ENCODE measurements at places on chromosomes 2 and 18.
A peak's percentile ranks its signal among the peaks of the same experiment; 100 is the strongest.

- DNase-seq, result no peak
Measured at GRCh38 chr2:149329068-149329467, 1.3 kb upstream of the LYPD6 start.

GRCh38 chr2:33134086-33134771, 187.5 kb downstream of the LTBP1 start:
- no peak for DNase-seq

DNA sequence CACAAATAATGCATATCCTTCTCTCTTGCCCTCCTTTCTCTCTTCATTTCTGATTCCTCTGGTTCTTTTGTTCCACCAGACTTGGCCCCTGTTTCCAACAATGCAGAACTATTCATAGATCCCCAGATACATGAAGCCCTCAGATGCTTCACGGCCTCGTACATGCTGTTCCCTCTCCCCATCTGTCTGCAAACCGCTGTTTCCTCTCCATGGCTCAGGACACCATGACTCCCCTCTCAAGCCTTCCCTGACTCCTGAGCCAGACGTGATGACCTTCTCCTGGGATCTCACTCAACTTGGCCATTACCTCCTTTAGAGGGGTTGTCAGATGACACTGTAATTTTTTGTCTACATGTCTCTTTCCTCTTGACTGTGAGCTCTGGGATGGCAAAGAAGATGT, 15.5 kb downstream of the NEB start:
- no peak for DNase-seq

DNA sequence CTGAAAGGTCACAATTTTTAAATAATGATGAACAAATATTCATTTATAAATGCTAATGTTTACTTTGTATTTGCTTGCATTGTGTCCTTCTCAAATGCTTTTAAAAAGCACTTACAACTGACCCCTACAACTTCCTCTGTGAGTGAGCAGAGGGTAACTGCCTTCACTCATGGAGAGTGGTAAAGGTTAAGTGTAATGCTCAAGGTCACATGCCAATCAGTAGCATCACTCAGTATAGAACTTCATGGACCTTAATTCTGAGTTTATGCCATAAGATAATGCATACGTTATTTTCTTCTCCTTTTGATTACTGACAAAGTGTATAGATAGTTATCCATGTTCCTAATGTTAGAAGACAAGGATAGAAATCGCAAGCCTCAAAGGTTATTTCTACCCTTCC, 91.8 kb upstream of the SERTAD2 start:
- DNase-seq, result no peak

GRCh38 chr2:1628893-1629292, 115.4 kb downstream of the PXDN start:
- no peak for DNase-seq

- DNase-seq, result no peak
Measured at GRCh38 chr2:226048611-226049010, 649.1 kb downstream of the NYAP2 start.

DNA sequence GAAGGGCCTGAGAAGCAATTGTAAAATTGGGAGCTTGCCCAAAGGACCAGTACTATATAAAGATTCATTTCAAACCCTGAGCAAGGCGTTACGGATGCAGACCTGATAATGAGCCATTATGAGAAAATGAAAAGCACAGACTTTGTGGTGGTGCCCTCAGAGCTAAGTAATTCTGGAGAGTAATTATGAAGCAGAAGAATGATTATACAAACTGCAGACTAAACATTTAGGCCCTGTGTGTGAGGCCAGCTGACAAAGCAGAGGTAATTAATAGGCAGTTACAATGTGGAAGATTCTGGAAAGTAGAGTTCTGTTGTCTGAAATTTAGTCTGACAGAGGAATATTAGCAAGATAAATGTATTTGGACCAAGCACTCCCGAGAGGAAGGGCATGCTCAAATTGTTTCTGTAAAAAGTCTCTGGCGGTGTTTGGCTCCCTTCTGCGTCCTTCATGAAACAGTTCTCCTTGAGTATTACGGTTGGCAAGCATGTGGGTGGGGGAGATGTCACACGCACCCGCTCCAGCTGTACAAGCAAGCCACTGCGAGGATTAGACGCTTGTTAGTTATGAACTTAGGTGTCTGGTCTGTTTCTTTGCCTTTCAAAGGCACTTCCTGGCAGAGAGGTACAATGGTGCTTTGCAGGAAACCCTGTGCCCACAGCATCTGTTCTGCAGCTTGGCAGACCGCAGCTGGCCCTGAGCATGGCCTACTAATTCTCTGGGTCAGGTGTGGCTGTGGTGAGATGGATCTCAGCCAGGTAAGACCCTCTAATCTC, 45.5 kb downstream of the CDC42EP3 start:
- peak; percentile 20 for DNase-seq

DNA sequence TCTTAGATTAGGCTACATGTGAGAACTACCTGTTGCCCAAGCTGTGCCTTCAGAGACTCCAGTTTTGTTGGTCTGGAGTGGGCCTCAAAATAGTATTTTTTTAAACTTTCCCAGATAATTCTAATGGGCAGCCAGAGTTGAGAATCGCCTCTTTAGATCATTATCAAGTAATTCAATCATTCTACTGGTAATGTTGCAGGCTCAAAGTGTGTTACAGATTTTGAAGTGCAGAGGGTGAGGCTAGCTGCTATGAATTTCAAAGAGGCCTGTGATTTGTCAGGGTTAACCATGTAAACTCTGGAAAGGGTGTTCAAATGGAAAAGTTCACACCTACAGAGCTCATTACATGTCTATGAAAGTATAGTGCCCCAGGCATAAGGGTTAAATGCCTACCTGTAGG, 30.1 kb downstream of the ANKRD29 start:
- DNase-seq, result no peak

DNA sequence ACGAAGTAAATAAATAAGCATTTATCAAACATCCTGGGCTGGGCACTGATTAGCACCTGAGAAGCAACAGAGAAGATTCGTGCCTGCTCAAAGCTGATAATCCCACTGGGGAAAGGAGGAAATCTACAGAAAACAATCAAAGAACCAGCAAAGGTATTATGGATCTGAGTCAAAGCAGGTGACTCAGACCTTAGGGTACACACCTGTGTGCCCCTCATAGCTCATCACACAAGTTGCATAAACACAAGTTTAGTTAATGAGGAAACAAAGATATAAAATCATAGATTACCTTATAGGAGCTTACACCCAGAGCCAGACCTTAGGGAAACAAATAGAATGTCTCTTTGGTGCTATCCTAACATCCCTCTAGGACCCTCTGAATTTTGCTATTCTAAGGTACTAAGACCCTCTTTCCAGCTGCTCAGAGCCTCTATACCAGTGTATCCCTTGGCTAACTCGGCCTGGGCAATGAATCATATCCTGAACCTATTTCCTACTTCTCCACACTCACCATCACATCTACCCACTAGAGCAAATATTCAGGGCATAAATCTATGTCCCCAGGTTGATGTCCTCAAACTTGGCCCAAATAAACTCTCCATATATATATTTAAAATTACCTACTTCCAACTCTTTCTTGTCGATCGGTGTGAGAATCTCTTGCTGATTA, 19.3 kb upstream of the CTIF start:
- DNase-seq, result no peak

GRCh38 chr2:101408925-101409324, 21.6 kb upstream of the CREG2 start:
- no peak for DNase-seq

- no peak for DNase-seq
Measured at GRCh38 chr2:182230561-182230960, 196.3 kb downstream of the PDE1A start.

DNA sequence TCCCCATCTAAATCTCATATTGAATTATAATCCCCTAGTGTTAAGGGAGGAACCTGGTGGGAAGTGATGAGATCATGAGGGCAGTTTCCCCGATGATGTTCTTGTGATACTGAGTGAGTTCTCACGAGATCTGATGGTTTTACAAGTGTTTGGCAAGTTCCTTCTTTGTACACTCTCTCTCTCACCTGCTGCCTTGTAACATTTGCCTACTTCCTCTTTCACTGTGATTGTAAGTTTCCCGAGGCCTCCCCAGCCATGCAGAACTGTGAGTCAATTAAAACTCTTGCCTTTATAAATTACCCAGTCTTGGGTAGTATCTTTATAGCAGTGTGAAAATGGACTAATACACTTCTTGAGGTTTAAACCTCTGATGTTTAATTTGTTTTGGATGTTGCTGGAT, 177.5 kb downstream of the CD8B2 start:
- DNase-seq, result no peak

- DNase-seq, result no peak
Measured at GRCh38 chr2:69036926-69037325, 23.9 kb downstream of the ANTXR1 start.

- no peak for DNase-seq
Measured at GRCh38 chr2:216117561-216118340, 8.6 kb downstream of the XRCC5 start.

GRCh38 chr2:109275120-109276012, 146.4 kb downstream of the SH3RF3 start:
- no peak for DNase-seq

GRCh38 chr18:52311331-52311730, 28.7 kb upstream of the DCC start:
- no peak for DNase-seq

DNA sequence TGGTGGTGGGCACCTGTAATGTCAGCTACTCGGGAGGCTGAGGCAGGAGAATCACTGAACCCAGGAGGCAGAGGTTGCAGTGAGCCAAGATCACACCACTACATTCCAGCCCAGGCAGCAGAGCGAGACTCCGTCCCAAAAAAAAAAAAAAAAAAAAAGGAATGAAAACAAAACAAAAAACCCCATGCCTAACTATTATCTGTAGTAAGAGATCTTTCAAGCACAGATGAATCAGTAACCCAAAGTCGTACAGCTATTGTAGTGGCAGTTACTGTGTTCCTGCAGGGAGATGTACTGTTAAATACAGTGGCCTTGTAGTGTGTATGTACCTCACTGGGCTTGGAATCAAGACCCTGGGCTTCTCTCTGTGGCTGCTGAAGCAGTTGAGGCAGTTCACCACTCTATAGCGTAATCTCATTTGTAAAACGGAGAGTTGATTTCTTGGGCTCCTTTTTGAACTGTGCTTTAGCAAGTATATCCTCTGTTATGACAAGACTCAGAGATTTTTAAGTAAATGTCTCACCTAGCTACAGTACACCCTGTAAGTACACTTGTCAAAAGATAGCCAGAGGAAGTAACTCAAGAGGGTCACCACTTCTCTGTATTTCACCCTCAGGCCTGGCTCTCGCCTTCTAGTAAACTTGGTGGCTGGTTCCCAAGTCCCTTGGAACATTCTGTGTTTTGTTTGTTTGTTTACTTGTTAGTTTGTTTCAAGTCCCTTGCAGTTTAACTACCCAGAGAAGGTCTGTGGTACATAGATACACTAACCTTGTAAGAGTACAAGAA, 109.6 kb upstream of the FOSL2 start:
- DNase-seq, result no peak

GRCh38 chr2:96243843-96244242, 22.0 kb downstream of the TMEM127 start:
- DNase-seq, result no peak

DNA sequence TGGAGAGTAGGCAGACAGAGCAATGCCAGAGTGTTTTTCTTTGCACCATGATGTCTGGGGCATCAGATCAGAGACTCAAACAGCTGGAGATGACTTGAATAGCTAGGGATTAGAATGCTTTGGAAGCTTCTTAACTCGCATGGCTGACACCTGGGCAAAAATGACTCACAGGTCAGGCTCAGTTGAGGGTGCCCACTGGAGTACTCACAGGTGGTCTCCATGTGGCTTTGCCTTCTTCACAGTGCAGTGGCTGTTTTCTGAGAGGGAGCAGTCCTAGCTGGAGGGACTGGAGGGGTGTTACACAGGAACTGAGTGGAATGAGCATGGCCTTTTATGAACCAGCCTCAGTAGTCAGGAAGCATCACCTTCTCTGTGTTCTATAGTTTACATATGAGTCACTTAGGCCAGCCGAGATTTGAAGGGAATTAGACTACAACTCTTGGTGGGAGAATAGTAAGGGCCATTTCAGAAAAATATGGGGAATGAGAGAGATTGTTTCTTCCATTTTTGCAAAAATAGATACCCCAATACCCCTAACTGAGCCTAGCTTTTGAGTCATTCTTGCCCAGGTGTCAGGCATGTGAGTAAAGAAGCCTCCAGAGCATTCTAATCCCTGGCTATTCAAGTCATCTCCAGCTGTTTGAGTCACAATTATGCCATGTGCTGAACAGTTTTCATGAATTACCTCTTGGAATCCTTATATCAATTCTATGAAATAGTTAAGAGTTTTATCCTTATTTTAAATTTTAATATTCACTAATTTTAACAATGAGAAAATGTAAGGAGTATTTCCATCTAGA, 7.1 kb upstream of the PPP1R1C start:
- no peak for DNase-seq

GRCh38 chr2:159002462-159003111, 34.1 kb downstream of the TANC1 start:
- no peak for DNase-seq

GRCh38 chr2:39736640-39737039, 42.4 kb downstream of the THUMPD2 start:
- no peak for DNase-seq

DNA sequence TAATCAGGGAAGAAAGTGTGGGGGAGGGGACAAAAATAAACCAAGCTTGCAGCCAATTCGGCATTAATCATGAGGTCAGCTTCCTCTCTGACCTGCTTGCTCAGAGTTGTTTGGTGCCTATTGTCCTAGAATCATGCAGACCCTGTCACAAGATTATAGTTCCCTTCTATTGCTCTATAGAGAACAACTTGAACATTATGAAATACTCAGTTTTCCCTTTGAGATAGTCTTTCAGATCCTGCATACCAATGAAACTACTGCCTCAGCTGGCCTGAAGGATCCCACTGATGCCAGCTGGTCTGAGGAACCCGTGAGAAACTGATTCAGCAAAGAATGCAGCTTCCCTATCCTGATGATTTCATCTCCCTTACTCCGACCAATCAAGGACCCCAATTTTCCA, 955 bp upstream of the BBS5 start:
- DNase-seq, result no peak

- DNase-seq, result no peak
Measured at GRCh38 chr18:3998698-3999333, 456.3 kb downstream of the DLGAP1 start.

DNA sequence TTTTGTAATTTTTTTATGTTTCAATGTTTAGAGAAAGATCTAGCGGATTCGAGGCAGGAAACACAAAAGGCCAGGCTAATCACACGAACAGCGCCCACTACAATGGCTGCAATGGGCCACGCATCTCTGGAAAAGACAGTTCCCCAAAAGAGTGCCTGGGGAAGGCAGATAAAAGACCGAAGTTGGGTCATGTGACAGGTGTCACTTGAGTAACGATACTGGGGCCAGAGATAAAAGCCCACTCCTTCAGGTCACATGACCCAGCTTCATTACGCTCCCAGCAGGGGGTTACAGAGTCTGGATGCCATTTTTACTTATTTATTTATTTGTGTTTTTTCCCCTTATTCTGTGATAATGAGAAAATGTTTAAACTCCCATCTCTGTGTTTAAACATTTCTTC, 95.4 kb downstream of the CDK15 start:
- no peak for DNase-seq

- no peak for DNase-seq
Measured at GRCh38 chr2:12718015-12718671, 1.4 kb downstream of the TRIB2 start.

GRCh38 chr2:118967124-118967880, 25.3 kb downstream of the MARCO start:
- no peak for DNase-seq

GRCh38 chr2:8860239-8860638, 22.8 kb upstream of the KIDINS220 start:
- DNase-seq, result no peak
